Cardiac muscle cell (in vitro differentiated cells and primary cell): ENCODE measurements at places on chromosomes 5 and 9. TPM values are rescaled to one million over a fixed set of nuclear protein-coding genes. Genes with fewer than 3 reads are reported as not detected.

The HACD4 gene
- total RNA-seq = 0.04 and 0.36 TPM in 2 replicates

The GPR150 gene
- total RNA-seq = 0.07 and 0.57 TPM in 2 replicates

The TAF1L gene
- 0.09 TPM in 1 of 2 replicates, not detected in the other for total RNA-seq

The EDIL3 gene
- total RNA-seq = 5.1 and 7.7 TPM in 2 replicates

The FOXD4 gene
- 0.81 and 1.5 TPM in 2 replicates for total RNA-seq

The GMCL2 gene
- total RNA-seq = not detected in 2 replicates

The PCDHGA12 gene
- 1.7 and 6.1 TPM in 2 replicates for total RNA-seq

The MYMK gene
- total RNA-seq = not detected in 2 replicates

The BTNL8 gene
- not detected in 2 replicates for total RNA-seq

The CARTPT gene
- not detected in 2 replicates for total RNA-seq

The POLR3G gene
- 0.53 and 0.95 TPM in 2 replicates for total RNA-seq

The PIP5K1B gene
- 5.0 and 7.8 TPM in 2 replicates for total RNA-seq

The ALDH1A1 gene
- 0.48 and 3.0 TPM in 2 replicates for total RNA-seq

The C9orf153 gene
- 0.74 and 1.0 TPM in 2 replicates for total RNA-seq

The ESM1 gene
- total RNA-seq = 0.35 and 1.7 TPM in 2 replicates

The SERF1A gene
- total RNA-seq = 14.5 and 15.6 TPM in 2 replicates

The ADAMTS6 gene
- 15.4 and 21.2 TPM in 2 replicates for total RNA-seq

The IRX1 gene
- 168 and 197 TPM in 2 replicates for total RNA-seq

The FSTL4 gene
- total RNA-seq = 0.06 and 0.11 TPM in 2 replicates

The WWC1 gene
- 8.6 and 9.7 TPM in 2 replicates for total RNA-seq

The FXN gene
- total RNA-seq = 14.4 and 20.6 TPM in 2 replicates

The FBP1 gene
- total RNA-seq = 0.46 and 2.9 TPM in 2 replicates

The GAS1 gene
- 18.2 and 22.6 TPM in 2 replicates for total RNA-seq

The ORM2 gene
- total RNA-seq = not detected in 2 replicates

The AQP3 gene
- 6.8 and 6.9 TPM in 2 replicates for total RNA-seq

The TOMM5 gene
- 63.3 and 137 TPM in 2 replicates for total RNA-seq

The NTNG2 gene
- 3.1 and 3.5 TPM in 2 replicates for total RNA-seq

The TMC1 gene
- not detected in 2 replicates for total RNA-seq

The IL31RA gene
- total RNA-seq = not detected in 2 replicates

The ZDHHC21 gene
- 5.9 and 8.5 TPM in 2 replicates for total RNA-seq

The SPINK7 gene
- not detected in 2 replicates for total RNA-seq

The GKAP1 gene
- total RNA-seq = 8.1 and 11.7 TPM in 2 replicates

The OLFM1 gene
- 2.4 and 6.3 TPM in 2 replicates for total RNA-seq

The MTMR12 gene
- total RNA-seq = 11.6 and 21.1 TPM in 2 replicates

The RCL1 gene
- 12.0 and 15.1 TPM in 2 replicates for total RNA-seq

The ZNF474 gene
- total RNA-seq = not detected in 2 replicates

The ABLIM3 gene
- total RNA-seq = 1.9 and 2.1 TPM in 2 replicates

The TAL2 gene
- total RNA-seq = not detected in 2 replicates

The BNC2 gene
- total RNA-seq = 0.54 and 3.2 TPM in 2 replicates

The GPR21 gene
- total RNA-seq = 0.21 and 1.0 TPM in 2 replicates

The NIM1K gene
- 0.74 and 0.98 TPM in 2 replicates for total RNA-seq

The TBC1D9B gene
- 72.2 and 113 TPM in 2 replicates for total RNA-seq

The OTP gene
- not detected in 2 replicates for total RNA-seq
